ENCODE measurements at places on chromosomes 3 and 15.

DNA sequence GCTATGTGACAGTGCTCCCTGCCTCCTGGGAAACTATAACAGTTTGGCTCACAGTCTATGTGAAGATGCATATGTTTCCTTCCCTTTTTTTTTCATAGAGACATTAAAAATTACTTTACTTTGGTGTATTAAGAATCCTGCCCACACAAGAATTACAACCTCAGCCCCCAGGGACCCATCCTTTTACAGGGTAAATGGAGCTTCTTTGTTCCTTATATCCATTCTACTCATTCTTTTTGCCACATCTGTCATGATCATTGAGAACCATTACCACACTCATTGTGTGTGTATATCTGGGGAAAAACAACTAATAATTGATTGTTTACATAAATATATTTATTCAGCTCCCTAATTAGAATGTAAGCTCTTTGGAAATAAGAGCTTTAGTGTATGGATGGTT, 157.4 kb downstream of the SSR3 start:
- DNase-seq = no peak

- no peak for DNase-seq
Observed at GRCh38 chr15:38992506-38992905, 427.9 kb upstream of the RASGRP1 start.

DNA sequence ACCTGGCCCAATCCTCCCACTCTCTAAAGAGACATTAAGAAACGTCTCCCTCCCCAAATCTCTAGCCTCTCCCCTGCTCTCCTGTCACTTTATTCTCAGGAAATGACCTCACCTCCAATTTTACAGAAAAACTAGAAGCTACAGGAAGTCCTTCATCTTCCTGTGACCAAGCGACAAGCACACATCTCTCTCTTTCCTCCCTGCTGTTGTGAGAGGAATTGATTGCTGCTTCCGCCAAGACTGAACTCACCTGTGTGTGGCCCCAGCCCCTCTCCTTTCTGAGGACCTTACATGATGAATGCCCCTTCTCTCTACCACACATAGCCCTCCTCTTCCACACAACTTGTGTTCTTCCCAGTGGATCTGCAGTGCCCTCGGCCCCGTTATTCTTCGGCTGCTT, 18.2 kb downstream of the DNAJB8 start:
- no peak for DNase-seq

- DNase-seq = no peak
Observed at GRCh38 chr15:47294765-47295259, 422.5 kb upstream of the SEMA6D start.

- DNase-seq = peak; percentile 45
Observed at GRCh38 chr15:85504749-85505676, 124.6 kb downstream of the AKAP13 start.

DNA sequence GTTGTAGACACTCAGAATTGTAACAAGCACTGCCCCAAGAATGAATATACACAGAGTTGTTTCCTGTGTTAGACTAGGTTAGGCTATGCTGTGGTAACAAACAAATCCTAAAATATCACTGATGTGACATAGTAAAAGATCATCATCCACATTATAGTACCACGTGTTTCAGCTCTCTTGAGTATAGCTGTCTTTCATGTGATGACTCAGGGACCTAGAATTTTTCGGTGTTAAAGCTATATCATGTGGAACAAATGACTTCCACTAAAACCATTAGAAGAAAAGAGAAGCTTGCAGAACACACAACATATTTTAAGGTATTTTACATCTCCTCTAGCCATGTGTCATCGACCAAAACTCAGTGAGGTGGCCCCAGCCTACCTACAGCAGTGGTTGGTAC, 307.9 kb upstream of the RBMS3 start:
- no peak for DNase-seq

DNA sequence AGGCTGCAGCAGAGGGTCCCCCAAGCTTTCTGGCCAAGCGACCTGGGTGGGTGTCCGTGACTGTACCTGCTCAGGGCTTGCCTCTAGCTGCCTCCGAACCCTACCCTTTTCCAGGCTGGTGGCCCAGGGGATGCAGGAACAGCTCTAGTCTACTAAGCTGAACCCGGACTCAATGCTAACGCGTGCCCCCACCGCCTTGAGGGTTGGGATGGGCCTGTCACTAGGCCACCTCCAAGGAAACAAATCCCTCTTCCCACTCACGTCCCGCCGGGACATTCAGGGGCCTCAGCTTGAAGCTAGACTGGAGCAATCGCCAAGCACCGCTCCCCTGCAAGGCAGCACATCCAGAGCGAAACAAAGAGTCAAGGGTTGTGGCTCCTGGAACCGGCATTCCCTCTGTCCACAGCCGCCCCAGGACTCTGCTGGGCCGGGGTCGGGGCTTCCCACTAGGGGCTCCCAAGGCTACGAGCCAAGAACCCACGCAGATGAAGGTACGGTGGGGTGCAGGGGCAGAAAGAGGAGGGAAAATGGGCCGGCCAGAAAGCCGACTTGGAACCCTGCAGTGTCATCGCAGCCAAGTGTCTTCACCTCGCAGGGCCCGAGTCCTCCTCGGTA, 2.9 kb downstream of the FBXL22 start:
- no peak for DNase-seq

DNA sequence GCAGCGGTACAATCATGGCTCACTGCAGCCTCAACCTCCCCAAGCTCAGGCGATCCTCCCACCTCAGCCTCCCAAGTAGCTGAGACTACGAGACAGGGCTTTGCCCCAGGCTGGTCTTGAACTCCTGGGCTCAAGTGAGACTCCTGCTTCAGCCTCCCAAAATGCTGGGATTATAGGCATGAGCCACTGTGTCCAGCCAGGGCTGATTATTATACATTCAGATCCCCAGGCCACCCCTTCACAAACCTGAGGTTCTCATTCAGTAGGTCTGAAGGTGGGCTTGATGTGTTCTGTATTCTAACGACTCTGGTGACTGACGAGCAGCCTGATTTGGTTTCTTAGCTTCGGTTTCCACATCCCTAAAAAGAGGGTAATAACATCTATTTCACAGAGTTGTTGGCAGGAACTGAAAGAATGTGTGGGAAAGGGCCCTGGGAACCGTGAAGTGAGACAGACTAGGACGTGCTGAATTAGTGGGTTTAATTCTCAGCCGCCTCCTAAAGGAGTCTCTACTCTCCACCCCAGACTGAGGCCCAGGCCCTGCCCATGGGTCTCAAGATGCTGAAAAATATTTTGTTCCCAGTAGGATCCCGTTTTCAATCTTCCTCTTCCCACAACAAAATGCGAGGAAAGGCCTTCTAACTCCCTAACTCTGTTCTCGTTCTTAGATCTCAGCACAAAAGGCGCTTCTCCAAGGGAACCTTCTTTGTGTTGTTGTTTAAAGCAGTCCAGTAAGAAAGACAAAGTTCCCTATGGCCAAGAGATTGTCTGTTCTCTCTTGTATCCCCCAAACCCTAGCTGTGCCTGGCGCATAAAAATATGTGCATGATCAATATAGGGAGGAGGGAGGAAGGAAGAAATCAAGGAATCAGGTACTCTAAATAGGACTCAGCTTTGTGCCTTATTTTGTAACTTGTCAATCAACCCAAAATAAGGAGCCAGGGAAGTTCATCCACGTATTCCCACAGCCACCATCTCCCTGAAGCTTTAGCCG, 210.0 kb upstream of the TOPAZ1 start:
- no peak for DNase-seq

DNA sequence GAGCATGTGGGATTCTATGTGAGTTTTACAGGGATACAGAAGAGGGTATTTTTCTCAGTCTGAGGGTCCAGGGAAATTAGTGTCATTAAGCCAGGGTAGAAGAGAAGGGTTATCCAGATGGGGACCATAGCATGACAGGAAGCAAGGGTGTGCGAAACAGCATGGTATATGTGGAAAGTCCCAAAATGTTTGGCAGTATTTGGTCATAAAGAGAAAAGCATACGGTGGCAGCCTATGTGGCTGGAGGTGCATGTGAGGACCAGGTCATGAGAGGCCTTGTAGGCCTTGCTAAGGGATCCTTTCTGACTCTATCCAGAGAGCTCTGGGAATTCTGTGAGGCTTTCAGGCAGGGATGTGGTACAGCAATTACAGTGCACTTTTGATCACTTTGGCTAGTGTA, 411.4 kb downstream of the AGBL1 start:
- DNase-seq = no peak

GRCh38 chr3:11362600-11362999, 90.4 kb downstream of the ATG7 start:
- DNase-seq = no peak

- no peak for DNase-seq
Observed at GRCh38 chr15:91826443-91826842, 27.1 kb upstream of the SLCO3A1 start.

DNA sequence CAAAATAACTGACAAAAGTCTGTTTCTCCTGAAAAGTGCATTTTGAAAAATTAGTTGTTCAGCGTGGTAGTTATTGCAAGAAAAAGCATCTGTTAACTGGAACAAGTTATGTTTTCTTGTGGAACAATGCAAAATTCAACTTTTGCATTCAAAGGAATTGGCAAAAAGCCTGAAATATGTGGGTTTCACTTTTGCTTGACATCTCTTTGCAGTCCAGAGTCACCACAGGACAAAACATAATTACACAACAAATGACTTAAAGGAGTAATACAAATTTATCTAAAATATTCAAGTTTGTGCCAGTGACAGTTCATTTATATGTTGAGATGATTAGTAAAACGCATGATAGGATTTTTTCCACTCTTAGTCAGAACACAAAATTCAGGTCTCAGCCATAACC, 96.3 kb upstream of the P2RY1 start:
- peak; percentile 44 for DNase-seq

DNA sequence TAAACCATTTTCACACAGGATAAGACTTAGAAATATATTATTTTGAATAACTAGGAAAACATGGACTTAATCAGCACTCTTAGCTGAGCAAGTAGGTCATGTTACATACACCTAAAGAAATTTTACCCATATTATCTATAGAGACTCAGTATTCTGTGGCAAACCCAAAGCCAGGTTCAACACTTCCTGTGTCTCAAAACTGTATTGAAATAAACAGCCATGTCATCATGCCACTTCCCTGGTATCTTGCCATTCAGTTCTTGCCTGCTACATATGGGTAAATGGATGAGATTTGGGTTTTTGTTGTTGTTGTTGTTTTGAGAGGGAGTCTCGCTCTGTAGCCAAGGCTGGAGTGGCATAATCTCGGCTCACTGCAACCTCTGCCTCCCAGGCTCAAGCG, 141.5 kb upstream of the PLXND1 start:
- no peak for DNase-seq

DNA sequence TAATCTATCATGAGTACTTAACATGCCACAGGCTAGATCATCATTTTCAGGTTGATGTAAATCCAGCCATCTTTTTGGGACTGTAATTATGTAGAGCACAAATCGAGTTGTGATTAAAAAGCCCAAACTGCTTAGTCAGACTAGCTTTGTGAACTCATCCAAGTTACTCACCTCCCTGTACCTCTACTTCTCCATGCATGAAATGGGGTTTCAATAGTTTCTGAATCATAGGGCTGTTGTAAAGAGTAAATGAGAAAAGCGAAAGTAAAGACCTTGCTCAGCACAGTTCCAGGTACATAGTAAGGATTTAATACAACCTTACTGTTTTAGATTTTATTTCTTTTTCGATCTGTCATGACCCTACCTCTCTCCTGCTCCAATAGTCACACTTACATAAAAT, 85.6 kb upstream of the GAP43 start:
- no peak for DNase-seq

DNA sequence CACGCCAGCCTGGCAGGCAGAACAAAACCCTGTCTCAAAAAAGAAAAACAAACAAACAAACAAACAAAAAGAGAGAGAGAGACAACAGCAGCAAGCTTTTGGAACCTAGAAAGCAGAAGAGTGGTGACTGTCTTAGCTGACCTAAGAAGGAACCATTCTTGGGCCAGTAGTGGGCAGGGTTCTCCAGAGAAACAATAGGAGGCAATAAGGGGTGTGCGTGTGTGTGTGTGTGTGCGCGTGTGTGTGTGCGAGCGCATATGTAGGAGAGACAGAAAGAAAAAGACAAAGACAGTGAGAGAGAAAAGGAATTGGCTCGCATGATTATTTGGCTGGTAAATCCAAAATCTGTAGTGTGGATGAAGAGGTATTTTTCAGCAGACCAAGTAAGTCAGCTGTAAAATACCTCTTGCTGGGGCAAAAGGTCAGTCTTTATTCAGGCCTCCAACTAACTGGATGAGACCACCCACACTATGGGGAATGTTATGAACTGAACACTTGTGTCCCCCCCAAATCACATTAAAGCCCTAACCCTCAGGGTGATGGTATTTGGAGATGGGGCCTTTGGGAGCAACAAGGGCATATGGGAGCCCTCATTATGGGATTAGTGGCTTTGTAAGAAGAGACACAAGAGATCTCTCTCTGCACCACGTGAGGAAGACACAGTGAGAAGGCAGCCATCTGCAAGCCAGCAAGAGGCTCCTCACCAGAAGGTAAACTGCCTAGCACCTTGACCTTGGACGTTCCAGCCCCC, 15.1 kb upstream of the BLM start:
- no peak for DNase-seq

DNA sequence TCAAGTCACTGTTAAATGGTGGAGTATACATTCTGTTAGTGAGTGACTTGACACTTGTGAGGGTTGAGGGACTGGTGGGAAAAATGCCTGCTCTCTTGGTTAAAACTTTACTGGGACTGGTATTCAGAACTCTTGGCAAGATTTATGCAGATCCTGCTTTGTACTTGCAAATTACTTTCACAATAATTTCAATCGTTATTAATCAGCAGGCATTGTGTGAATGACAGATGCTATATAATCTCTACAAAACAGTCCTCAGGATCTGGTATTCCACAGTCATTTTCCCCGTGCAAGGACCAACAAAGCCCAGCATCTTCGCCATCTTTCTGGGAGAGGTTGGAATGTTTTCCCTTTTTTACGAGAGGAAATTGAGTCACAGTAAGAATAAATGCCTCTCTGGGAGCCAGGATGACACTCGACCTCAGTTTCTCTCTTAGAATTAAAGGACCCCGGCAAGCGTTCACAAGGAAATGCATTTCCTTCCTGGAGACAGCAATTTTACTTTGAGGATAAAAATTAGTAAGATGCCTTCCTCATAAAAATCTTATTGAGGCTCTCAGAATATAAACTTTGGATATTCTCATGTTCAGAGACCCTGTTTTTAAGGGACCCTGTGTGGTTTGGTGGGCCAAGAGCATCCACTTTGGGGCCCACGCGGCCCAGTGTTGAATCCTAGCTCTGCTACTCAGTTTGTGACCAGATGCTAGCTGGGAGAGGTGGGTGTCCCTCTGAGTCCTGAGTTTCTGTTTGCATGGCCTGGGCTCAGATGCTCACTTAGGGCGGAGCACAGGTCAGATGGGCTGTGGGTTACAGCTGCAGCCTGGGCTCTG, 45.3 kb upstream of the PLCL2 start:
- no peak for DNase-seq

Measured in GM12864 (cell line).